ENCODE measurements at places on chromosomes 2 and 18.

GRCh38 chr2:109448946-109449788, 164.6 kb downstream of the SEPTIN10 start:
- no peak for DNase-seq

DNA sequence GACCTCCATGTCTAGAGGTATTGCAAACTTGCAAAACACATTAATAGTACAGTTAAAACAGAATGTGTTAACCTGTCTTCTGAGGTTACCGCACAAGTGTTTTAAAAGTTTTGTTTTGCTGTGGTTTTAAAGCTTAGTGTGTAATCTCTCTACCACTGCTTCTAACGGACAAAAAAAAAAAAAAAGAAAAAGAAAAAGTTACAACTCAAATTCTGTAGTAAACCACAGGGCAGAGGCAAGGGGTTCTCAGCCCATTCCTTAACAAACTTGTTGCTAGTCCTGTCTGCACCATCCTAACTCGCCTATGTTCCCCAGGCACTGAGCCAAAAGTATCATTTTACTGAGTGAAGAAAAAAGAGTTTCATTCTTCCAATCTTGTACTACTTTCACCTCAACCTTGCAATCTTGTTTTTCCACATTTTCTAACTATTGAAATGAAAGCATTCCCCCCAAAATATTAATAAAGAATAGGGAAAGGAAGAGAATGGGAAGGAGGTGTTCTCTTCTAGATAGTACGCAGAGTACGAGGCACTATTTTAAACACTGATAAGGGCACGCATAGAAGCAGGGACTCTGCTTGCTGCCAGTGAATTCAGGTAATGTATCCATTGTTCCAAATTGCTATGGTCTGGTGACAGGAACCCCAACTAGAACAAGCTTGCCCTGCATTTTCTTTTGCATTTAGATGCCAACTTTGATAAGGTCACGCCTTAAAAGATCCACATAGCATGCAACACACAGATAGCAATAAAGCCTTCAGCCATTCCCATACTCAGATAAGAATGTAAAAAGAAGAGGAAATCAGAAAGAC, 47.1 kb downstream of the IKZF2 start:
- no peak for DNase-seq

- no peak for DNase-seq
These were observed 7.3 kb upstream of the VAPA start for GRCh38 chr18:9906481-9906880.

DNA sequence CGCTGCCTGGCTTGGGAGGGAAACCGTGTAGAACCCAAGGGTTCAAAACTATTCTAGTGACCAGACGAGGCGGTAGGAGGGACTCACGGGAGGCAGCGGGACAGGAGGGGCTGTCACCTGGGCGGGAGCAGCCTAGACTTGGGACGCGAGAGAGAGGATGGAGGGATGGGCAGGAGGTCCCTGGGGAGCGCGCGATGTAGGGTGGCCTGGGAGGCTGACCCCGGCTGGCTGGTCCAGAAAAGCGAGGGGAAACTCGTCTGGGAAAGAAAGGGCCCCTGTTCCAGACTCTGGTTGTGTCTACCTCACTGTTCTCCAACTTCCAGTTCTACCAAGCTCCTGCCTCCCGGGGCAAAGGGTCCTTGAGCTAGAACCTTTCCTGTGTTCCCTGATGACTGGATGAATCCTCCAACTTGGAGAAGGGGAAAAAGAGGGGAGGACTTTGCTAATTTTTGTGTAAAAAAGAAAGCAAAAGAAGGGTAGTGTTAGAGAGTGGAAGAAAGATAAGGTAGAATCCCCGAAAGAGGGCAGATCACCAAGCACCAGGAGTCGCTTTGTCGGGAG, 1.4 kb downstream of the DOK6 start:
- DNase-seq = no peak

DNA sequence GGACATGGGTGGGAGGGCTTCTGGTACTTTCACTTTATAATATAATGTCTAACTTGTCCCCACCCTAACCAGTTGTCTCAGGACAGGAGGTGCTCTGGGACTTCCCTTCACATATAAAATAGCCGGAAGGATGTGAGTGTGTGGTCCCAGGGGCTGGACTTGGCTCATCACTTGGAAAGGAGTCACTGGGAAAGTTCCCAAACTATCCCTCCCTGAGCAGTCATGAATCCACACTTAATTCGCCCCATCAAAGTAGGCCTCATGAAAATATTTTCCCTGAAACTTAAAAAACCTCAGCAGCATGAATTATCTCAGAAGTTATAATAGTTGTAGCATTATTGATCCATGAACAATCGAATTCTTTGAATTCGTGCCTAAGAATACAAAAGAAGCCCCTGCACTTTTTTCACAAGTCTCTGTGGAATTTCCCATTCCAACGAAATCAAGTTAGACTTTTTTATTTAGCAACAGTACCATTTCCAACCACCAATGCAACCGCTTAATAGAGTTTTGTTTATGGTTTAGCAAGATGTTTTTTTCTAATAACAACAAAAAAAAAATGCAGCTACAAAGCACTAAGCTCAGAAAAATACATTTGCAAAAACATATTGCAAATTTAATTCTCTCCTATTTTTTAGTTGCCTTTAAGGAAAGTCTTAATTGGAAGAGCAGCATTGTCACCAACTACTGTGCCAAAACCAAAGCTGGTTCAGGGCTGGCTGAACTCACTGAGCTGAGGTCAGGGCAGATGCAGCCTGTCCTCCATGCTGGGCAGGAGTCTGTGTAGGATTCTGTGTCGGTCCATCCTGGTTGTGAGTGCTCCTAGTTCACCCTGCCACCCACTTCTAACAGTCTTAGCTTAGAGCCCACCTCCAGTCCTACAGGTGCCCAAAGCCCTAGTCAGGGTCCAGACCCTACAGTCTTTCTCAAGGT, 68.8 kb upstream of the SPTBN1 start:
- no peak for DNase-seq

All from activated gamma-delta T cell (primary cell).